Stimulated activated memory B cell treated with anti-CD40 and anti-IgM and Interleukin-4, amounts not matched to agents 10 μg/mL and 1 μg/mL and 100 μg/mL, for 72 hours (primary cell): ENCODE measurements at places on chromosomes 6 and 20.

GRCh38 chr6:149750136-149750609 lies 632 bp downstream of the PCMT1 start:
- peak; percentile 60 for ATAC-seq

DNA sequence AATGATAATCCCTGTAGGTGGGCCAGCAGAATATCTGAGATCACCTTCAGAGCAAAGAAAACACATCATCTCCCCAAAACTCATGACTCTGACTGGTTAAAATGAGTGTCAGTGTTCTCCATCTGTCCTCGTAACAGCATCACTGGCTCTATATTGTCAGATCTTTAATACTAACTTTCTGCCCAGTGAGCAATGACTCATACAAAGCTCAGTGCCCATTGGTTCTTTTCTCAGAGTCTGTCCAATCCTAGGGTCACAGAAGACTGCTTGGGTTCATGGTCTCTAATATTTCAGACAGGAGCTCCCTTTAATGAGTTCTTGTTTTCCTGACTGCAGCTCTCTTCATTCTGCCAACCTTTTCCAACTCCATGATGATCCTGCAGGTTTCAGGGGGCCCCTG lies 36.4 kb downstream of the HLA-DPB1 start:
- ATAC-seq, result peak; percentile 95

DNA sequence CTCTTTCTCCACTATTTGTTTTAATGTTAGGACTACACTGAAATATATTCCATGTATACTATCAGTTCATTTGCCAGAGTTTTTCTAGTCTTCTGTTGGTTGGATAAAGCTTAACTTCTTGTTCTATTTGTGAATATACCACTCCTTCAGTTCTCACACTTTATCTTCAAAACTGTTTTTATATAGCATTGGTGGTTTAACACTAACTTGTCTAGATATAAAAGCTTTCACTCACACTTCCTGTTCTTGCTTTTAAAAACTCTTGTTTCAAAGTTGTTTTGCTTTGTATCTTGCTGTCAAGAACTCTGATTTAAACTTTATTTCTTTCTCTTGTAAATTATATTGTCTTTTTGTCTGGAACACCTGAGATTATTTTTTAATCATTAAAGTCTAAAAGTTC lies 226.8 kb upstream of the TENT5A start:
- ATAC-seq, result no peak

DNA sequence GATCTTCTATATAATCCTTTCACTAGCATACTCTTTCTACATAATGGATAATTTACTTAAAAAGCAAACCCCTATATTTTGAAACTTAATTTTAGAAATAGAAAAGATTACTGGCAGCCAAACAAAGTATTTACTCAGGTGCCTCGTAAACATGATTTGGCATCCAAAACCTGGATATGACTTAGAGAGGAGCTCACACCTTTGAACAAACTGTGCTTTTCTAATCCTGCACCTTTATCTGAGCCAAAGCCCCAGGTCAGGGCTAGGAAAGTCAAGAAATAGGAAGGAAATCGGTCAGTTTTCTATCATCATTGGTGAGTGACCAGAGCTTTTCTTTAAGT lies 170.9 kb downstream of the PHF3 start:
- no peak for ATAC-seq

GRCh38 chr6:93468291-93468690 lies 48.9 kb upstream of the EPHA7 start:
- no peak for ATAC-seq

- no peak for ATAC-seq
These were observed 240.8 kb downstream of the FOXA2 start for GRCh38 chr20:22343612-22344011.

DNA sequence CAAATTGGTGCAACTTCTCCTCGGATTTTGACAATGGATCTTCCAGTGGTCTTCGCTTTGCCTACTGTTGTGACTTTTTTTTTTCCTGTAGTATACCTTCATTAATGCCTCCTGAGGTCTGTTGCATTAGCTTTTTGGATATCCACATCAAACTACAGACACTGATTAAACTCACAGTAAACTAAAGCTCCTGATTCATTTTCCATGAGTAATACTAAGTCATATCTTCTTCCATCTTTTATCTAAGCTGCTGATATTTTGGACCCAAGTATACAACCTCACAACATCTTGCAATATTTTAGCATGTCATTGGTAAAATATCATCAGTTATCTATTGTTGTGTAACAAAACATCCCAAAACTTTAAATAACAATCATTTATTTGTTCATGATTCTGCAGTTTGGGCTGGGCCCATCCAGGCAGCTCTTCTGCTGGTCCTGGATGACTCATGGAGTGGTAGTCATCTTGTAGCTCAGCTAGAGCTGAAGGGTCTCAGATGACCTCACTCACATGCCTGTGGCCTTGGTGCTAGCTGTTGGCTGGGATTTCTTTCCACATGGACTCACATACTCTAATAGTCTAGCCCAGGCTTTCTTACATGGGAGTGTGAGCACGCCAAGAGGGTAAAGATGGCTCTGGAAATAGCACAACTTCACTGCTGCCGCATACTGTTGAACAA lies 78.3 kb upstream of the SRSF6 start:
- no peak for ATAC-seq

- ATAC-seq, result no peak
These were observed 37.1 kb downstream of the SLC17A1 start for GRCh38 chr6:25794784-25795183.

DNA sequence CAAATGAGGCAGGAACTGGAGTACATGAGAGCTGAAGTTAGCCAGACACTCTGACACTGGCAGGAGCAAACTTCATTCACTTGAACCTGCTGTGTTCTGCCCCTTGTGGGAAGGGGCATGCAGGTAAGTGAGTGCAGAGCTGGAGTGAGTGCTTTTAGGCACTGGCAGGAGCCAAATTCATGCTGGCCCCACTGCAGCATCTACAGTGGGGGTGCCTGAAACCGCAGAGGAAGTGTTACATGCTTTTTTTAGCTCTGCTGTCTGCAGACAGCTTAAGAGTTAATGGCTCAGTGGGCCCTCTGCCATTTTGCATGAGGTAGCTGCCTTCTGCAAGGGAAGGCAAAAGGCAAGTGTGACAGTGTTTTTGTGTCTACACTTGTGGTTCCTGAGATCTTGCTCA lies 167.9 kb upstream of the SYNCRIP start:
- ATAC-seq, result no peak

- no peak for ATAC-seq
These were observed 293.4 kb downstream of the TBC1D32 start for GRCh38 chr6:121040831-121041230.

DNA sequence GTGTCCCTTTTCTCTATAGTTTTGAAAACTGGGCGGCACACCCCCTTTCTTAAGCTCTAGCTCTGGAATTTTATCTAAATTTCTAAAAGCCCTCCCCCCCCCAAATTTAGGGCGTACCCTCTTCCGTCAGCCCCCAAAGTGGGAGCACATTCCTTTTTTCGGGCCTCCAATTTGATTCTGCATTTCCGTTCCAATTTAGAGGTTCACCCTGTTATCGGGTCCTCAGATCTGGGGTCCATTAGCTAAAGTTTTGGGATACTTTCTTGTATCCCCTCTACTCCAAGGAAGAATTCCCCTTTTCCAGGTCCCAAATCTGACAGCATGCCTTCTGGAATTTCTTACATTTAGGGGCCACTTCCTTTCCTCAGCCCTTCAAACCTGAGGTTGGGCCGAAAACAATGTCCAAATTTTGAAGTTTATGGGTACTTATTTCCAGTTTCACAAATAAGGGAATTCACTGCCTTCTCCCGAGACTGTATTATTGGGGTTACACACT lies 796 bp downstream of the PHF20 start:
- no peak for ATAC-seq

- ATAC-seq, result no peak
These were observed 180.6 kb downstream of the TBX18 start for GRCh38 chr6:84583784-84584183.

DNA sequence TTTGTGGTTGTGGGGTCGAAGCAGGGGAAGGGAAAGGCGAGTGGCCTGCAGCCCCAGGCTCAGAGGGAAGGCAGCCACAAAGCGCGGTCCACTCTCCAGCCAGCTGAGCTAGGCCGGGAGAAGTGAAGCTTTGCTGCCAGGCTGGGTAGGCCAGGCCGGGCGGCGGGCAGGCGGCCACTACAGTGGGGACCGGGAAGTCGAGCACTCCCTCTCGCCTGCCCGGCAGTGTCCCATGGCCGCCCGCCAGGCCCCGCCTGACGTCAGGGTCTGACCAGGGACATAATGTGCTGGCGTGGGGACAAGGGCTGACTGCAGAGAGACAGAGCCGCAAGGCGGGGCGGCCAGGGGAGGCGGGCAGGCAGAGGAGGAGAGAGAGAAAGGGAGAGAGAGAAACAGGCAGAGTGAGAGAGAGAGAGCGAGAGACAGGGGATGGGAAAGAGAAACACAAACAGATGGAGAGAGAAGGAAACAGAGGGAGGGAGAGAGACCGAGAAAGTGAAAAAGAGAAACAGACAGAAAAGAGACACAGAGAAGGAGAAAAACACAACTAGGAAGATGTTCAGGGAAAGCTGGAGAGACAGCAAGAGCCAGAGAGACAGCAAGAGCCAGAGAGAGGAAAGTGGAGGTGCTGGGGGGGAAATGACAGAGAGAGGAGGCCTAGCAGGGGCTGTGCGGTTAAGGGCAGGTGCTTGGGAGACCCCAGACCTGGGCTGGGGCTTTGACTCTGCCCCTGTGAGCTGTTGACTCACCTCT lies 94.5 kb upstream of the PTPN1 start:
- peak; percentile 11 for ATAC-seq

- no peak for ATAC-seq
These were observed 44.3 kb downstream of the TPD52L1 start for GRCh38 chr6:125197795-125198269.

- no peak for ATAC-seq
These were observed 278.8 kb downstream of the HDGFL1 start for GRCh38 chr6:22848121-22848520.

- ATAC-seq, result no peak
These were observed 37.4 kb upstream of the FAM83C start for GRCh38 chr20:35329435-35330139.

DNA sequence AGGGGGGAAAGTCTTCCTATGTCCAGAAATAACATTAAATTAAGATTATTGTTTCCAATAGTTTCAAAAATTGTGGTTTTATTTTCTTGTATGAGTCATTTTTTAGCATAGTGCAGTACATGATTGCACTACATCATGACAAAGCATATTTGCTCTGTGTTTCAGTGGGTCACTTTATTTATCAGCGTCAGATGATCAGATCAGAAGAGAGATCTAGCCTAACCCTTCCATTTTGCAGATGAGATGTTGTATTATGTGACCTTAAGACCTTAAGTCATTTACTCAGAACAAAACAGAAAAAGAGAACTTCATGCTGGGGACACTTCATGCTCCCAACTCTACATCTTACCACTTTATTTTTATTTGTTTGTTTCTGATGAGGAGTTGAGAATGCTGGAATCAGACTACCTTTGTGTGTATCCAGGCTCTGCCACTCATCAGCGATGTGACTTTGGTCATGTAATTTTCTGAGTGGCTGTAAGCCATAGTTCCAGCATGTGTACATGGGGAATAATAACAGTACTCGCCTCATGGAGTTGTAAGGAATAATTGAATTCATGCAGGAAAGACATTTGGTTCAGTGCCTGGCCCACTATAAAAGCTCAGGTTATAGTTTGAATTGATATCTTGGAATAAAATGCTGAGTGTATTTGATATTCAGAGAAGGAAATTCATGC lies 13.5 kb downstream of the EYA4 start:
- peak; percentile 64 for ATAC-seq

DNA sequence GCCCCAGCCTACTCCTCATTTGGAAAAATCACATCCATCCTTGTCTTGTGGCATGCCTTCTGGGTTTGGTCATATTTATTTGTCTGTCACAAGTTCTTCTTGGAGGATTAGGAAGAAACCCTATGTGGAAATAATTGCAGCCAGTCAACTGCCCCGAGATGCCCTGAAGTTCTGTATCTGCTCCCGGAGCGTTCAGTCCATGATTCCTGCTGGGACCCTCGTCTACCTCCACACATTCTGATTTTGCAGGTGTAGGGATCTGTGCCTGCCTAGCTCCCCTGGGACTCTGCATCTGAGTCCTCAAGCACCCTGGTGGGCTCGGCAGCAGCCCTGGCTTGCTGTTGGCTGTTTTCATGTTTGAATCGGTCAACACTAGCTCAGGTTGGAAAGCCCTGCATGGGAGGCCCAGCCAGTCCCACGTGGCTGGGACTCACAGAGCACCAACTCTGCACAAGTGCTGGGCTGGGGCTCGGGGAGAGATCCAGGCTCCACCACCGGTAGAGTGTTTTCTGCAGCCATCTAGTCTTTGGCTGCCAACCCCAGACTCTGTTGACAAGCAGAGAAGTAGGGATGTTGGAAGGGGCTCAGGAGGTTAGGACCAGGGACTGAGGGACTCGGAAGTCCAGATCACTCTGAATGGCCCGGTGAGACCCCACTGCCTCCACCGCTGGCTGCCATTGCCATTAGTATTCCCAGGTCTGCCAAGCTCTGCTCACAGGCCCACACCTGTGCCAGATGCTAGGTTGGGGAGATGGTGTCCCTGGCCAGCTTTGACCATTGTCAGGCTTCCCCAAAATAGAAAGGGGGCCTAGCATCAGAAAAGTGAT lies 183.5 kb upstream of the CST7 start:
- no peak for ATAC-seq
